ENCODE measurements at places on chromosomes 7 and 10. TPM values are rescaled to one million over a fixed set of nuclear protein-coding genes. Genes with fewer than 3 reads are reported as not detected.

DNA sequence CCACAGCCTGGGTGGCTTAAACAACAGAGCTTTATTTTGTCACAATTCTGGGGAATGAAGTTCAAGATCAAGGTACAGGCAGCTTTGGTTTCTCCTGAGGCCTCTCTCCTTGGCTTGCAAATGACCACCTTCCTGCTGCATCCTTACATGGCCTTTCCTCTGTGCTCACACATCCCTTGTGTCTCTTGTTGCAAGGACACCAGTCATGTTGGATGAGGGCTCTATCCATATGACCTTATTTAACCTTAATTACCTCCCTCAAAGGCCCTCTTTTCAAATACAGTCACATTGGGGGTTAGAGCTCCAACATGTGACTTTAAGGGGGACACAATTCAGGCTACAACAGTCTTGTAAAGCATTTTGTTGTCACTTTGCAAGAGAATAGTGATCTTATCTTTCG lies 65.0 kb upstream of the PLXNA4 start:
- H3K4me1 ChIP-seq, result no peaks in the 10 kb centered on the region
- no peak for DNase-seq
- no peak overlapping the region for H3K27ac ChIP-seq
- no peak overlapping the region for H3K4me3 ChIP-seq
- H3K27me3 ChIP-seq, result no peaks in the 10 kb centered on the region
- no peaks in the 10 kb centered on the region for H3K36me3 ChIP-seq

Gene RADIL
- 6.2 TPM for total RNA-seq

DNA sequence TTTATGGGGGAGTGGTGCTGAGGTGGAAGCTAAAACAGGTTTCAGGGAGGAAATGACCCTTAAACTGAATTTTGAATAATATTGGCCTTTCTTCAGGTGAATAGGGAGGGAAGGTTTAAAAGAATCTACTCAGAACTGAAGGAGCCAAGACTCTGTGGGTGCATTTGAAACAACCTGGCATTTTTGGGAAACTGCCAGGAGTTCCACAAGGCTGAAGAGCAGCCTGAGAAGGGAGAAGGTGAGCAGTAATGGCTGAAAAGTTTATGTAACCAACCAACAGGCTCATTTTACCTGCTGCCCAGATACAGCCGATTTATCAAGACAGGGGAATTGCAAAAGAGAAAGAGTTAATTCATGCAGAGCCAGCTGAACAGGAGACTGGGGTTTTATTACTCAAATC lies 4.0 kb upstream of the PANK1 start:
- DNase-seq, result no peak
- H3K27ac ChIP-seq, result no peak overlapping the region
- H3K4me1 ChIP-seq, result no peaks in the 10 kb centered on the region

GRCh38 chr10:49642311-49642710 lies 28.5 kb downstream of the CHAT start:
- no peaks in the 10 kb centered on the region for H3K36me3 ChIP-seq
- no peak overlapping the region for H3K4me3 ChIP-seq
- H3K27ac ChIP-seq, result no peak overlapping the region

GRCh38 chr7:69388452-69389137 lies 209.7 kb upstream of the AUTS2 start:
- H3K27ac ChIP-seq, result no peak overlapping the region
- DNase-seq, result no peak
- no peaks in the 10 kb centered on the region for H3K4me1 ChIP-seq
- H3K36me3 ChIP-seq, result no peaks in the 10 kb centered on the region

- no peak overlapping the region for H3K27ac ChIP-seq
- no peaks in the 10 kb centered on the region for H3K4me1 ChIP-seq
- no peaks in the 10 kb centered on the region for H3K36me3 ChIP-seq
Observed at GRCh38 chr10:71509444-71509843, 112.7 kb downstream of the CDH23 start.

- H3K27me3 ChIP-seq, result no peaks in the 10 kb centered on the region
- DNase-seq, result no peak
- H3K4me3 ChIP-seq, result no peak overlapping the region
- H3K4me1 ChIP-seq, result no peaks in the 10 kb centered on the region
Observed at GRCh38 chr7:147968046-147968610, 622.4 kb upstream of the C7orf33 start.

Gene PROSER2
- 12.8 TPM for total RNA-seq

- H3K27ac ChIP-seq, result no peak overlapping the region
- H3K4me1 ChIP-seq, result peaks cover 5% of the 10 kb centered on the region
- H3K27me3 ChIP-seq, result no peaks in the 10 kb centered on the region
- H3K36me3 ChIP-seq, result no peaks in the 10 kb centered on the region
- DNase-seq, result no peak
Observed at GRCh38 chr10:51001587-51001986, 72.7 kb upstream of the PRKG1 start.

Gene THAP5
- 24.3 TPM for total RNA-seq

Gene RAMP3
- 89.9 TPM for total RNA-seq

DNA sequence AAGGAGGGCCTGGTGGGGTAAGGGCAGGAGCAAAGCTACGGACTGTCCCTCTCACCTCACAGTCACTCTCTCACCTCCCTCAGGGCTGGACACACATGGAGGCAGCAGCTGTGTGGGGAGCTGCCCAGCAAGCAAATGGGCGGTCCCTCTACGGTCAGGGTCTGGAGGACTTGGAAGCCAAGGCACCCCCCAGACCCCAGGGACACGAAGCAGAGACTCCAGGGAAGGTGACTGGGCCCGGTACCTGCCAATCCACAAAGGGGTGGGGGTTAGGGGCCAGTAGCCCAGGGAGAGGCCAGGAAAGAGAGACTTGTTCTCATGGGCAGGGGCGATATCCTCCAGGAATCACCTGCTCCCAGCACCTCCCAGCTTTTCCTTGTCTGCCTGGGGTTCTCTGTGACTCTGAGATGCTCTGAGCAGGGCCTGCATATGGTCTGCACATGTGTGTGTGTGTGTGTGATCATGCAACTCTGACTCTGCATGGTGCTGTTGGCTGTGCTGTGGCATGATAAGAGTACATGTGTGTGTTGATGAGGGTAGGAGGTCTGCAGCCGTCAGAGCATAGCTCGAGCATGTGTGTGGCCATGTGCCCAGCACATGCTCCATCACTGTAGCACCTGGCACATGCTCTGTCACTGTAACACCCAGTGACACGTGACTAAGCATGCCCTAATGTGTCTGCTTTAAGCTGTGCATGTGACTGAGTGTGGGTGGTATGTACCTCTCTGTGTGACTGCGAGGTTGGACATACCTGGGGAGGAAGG lies 4.6 kb upstream of the LDB3 start:
- H3K27ac ChIP-seq, result no peak overlapping the region
- H3K4me3 ChIP-seq, result no peak overlapping the region
- H3K4me1 ChIP-seq, result no peaks in the 10 kb centered on the region
- no peak for DNase-seq
- H3K27me3 ChIP-seq, result peaks cover 29% of the 10 kb centered on the region
- no peaks in the 10 kb centered on the region for H3K36me3 ChIP-seq

Gene CLRN3
- not detected for total RNA-seq

GRCh38 chr10:44948642-44949041 lies 11.0 kb upstream of the RASSF4 start:
- H3K36me3 ChIP-seq, result no peaks in the 10 kb centered on the region
- H3K4me3 ChIP-seq, result no peak overlapping the region
- no peak for DNase-seq
- no peaks in the 10 kb centered on the region for H3K27me3 ChIP-seq
- H3K27ac ChIP-seq, result peak overlapping the region; percentile 81
- H3K4me1 ChIP-seq, result no peaks in the 10 kb centered on the region

- no peak overlapping the region for H3K27ac ChIP-seq
- peaks cover 76% of the 10 kb centered on the region for H3K27me3 ChIP-seq
- H3K4me1 ChIP-seq, result no peaks in the 10 kb centered on the region
Observed at GRCh38 chr7:157691586-157692459, 355.0 kb downstream of the DNAJB6 start.

Gene ZNF503
- total RNA-seq, result 32.7 TPM

GRCh38 chr10:59234194-59234593 lies 57.8 kb downstream of the PHYHIPL start:
- no peak overlapping the region for H3K4me3 ChIP-seq
- no peak overlapping the region for H3K27ac ChIP-seq
- no peaks in the 10 kb centered on the region for H3K4me1 ChIP-seq
- H3K36me3 ChIP-seq, result no peaks in the 10 kb centered on the region
- no peak for DNase-seq
- no peaks in the 10 kb centered on the region for H3K27me3 ChIP-seq

GRCh38 chr10:77889277-77889903 lies 37.2 kb downstream of the DLG5 start:
- H3K4me3 ChIP-seq, result no peak overlapping the region
- no peaks in the 10 kb centered on the region for H3K27me3 ChIP-seq
- H3K36me3 ChIP-seq, result no peaks in the 10 kb centered on the region
- peak overlapping the region; percentile 65 for H3K27ac ChIP-seq
- H3K4me1 ChIP-seq, result peaks cover 18% of the 10 kb centered on the region

- H3K4me3 ChIP-seq, result no peak overlapping the region
- no peak overlapping the region for H3K27ac ChIP-seq
- no peaks in the 10 kb centered on the region for H3K36me3 ChIP-seq
- H3K4me1 ChIP-seq, result peaks cover 36% of the 10 kb centered on the region
- DNase-seq, result no peak
- no peaks in the 10 kb centered on the region for H3K27me3 ChIP-seq
Observed at GRCh38 chr7:131000873-131001272, 266.9 kb upstream of the KLF14 start.

- no peaks in the 10 kb centered on the region for H3K27me3 ChIP-seq
- peak; percentile 89 for DNase-seq
- no peaks in the 10 kb centered on the region for H3K36me3 ChIP-seq
- H3K27ac ChIP-seq, result no peak overlapping the region
- H3K4me3 ChIP-seq, result no peak overlapping the region
Observed at GRCh38 chr7:33444511-33444910, 315.1 kb downstream of the BBS9 start.

Gene NUTM2A
- total RNA-seq, result 0.20 TPM

DNA sequence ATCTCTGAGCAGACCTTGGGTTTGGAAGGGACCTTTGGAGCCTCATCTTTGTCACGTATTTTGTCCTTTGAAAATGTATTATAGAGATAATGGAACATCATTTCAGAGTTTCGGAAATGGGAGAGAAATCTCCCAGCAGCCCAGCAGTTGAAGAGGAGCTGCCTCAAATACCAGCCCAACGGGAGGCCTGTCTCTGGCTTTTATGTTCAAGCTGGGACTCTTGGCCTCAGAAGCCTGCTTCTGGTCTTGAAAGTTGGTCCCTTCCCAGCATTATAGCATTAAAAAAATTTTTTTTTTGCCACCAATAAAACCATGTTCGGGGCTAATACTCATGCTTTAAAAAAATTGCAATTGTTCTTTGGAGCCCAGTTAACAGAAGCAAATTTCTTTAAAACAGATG lies 73.4 kb upstream of the CTBP2 start:
- H3K4me1 ChIP-seq, result no peaks in the 10 kb centered on the region
- no peaks in the 10 kb centered on the region for H3K27me3 ChIP-seq
- H3K36me3 ChIP-seq, result no peaks in the 10 kb centered on the region
- no peak for DNase-seq

DNA sequence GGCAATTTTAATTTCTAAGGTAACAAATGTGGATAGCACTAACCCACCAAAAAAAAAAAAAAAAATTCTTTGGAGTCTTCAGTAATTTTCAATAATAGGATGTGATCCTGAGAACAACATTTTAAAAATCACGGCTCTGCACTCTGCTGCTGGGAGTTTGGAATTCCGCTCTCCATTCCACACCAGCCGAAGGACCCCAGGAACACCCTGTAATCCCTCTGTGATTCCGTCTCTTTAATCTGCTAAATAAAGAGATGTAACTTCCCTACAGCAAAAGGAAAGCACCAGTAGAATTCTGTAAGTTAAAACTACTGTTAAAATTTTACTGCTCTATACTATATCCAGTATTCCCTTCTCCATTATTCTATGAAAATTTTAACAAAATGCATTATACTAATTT lies 284.5 kb downstream of the PTPRN2 start:
- no peaks in the 10 kb centered on the region for H3K36me3 ChIP-seq
- DNase-seq, result no peak
- no peaks in the 10 kb centered on the region for H3K4me1 ChIP-seq
- no peaks in the 10 kb centered on the region for H3K27me3 ChIP-seq
- H3K4me3 ChIP-seq, result no peak overlapping the region

Gene OR9A2
- not detected for total RNA-seq

DNA sequence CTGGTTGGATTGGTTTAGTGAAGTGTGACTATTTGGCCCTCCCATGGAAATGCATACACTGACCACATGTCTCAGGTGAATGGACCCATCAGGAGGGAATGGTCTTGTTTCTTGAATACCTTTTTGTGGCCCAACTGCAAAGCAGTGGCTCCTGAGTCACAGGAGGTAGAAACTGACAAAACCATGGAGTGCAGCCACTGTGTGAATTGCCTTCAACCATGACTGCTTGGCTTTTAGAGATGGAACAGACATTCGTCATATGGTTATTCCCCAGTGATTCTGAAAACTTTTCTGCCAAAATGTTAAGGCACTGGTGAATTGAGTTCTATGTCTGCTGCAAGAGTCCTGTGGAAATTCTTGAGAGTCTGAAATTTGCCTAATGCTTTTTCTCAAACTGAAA lies 64.7 kb downstream of the CDK14 start:
- H3K27ac ChIP-seq, result no peak overlapping the region
- peaks cover 11% of the 10 kb centered on the region for H3K4me1 ChIP-seq
- no peak overlapping the region for H3K4me3 ChIP-seq
- H3K27me3 ChIP-seq, result no peaks in the 10 kb centered on the region

Gene APBB1IP
- 14.3 TPM for total RNA-seq

DNA sequence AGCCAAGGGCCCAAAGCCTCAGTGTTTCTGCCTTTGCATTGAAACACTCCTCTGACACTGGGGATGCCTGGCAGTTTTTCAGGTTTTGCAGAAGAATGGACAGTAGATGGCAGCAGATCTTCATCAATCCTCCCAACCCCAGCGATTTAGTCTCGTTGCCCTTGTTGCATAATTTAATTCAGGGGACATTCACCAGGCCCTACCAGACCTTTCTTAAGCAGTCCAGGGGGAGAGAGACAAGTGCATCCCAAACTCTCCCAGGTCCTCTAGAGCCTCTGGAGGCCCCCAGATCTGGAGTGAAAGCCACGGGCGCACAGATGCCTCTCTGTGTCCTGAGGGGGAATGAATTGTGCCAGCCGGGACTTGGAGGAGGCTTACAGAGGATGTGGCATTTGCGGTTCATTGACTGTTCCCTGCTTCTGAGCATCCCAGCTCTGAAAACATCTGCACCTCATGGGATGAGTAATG lies 29.6 kb downstream of the MINDY4 start:
- DNase-seq, result no peak
- peaks cover 33% of the 10 kb centered on the region for H3K4me1 ChIP-seq
- no peaks in the 10 kb centered on the region for H3K36me3 ChIP-seq
- H3K4me3 ChIP-seq, result no peak overlapping the region
- no peak overlapping the region for H3K27ac ChIP-seq

All from left lung (tissue), 14 donors.